ENCODE measurements at places on chromosomes 16 and 17. TPM values are rescaled to one million over a fixed set of nuclear protein-coding genes. Genes with fewer than 3 reads are reported as not detected.

ZNF385C gene
- total RNA-seq: 0.32 TPM

UNC45B gene
- not detected for total RNA-seq

TBC1D3K gene
- not detected for total RNA-seq

CYTH1 gene
- 54.6 TPM for total RNA-seq

KRTAP1-1 gene
- total RNA-seq: not detected

C16orf46 gene
- total RNA-seq: 0.40 TPM

GRCh38 chr16:11057711-11058345 is 113.5 kb downstream of the CLEC16A start:
- no peak for DNase-seq
- no peaks in the 10 kb centered on the region for H3K27me3 ChIP-seq
- H3K27ac ChIP-seq: no peak overlapping the region
- H3K4me1 ChIP-seq: peaks cover 2% of the 10 kb centered on the region
- no peak overlapping the region for H3K4me3 ChIP-seq
- H3K36me3 ChIP-seq: no peaks in the 10 kb centered on the region

DNA sequence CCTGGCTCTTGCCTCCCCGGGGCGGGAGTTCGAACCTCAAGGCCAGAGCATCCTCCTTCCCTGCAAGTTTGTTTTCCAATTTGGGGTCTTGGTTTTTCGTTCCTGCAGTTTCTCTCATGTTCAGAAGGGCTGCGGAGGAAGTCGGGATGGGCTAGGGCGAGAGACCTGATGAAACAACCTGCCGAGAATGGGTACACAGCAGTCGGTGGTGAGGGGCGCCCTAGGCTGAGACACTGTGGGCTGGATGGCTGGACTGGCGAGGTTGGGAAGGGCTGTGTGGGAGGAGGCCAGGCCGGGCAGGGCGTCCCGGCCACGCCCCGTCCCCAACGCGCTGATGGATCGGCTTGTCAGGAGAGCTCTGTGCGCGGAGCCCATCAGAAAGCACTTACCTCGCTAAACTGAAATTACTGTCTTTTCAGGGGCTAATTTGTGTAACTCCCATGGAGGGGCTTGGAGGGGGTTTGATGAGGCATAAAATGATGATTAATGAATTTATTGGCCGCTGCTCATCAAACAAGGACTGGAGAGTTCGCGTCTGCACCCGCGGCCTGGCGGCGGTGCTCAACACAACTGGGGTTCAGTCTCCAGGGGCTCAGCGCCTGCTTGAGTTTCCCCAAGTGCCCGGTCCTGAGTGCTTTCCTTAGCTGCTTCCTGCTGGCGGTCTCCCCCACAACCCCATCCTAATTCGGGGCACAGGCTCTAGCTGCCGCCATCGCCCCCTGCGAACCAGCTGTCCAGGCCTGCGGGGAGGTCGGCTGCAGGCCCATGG is 9.0 kb downstream of the IRX5 start:
- DNase-seq: no peak
- H3K27ac ChIP-seq: no peak overlapping the region
- no peak overlapping the region for H3K4me3 ChIP-seq

DNA sequence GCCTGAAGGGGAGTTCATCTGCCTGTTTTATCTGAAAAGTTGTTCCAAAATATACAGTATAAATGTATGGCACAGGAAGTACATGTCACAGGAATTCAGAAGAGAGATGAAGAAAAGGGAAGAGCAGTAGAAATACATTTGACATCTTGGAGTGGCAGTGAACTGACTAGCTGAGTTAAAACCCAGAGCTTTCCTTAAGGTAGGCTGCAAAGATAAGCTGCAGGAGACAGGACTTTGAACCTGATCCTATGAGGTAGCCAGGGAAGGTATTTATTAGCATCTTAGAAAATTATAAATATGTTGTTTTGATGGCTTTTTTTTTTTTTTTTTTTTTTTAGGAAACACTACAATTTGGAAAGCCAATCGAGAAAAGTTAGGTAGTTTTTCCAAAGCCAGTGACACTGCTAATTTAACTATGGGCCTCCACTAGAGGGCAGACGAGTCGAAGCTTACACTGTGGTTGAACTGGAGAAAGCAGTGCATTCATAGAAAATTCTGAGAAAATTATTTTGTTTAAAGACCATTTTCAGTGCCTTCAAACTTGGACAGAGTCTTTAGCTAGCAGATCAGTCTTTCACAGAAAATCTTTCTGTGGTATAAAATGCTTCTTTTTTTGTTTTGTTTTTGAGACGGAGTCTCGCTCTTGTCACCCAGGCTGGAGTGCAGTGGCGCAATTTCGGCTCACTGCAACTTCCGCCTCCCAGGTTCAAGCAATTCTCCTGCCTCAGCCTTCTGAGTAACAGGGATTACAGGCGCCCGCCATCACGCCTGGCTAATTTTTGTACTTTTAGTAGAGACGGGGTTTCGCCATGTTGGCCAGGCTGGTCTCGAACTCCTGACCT is 122.3 kb downstream of the SSH2 start:
- H3K27me3 ChIP-seq: no peaks in the 10 kb centered on the region
- DNase-seq: peak; percentile 82
- H3K4me1 ChIP-seq: no peaks in the 10 kb centered on the region
- no peak overlapping the region for H3K27ac ChIP-seq

DNA sequence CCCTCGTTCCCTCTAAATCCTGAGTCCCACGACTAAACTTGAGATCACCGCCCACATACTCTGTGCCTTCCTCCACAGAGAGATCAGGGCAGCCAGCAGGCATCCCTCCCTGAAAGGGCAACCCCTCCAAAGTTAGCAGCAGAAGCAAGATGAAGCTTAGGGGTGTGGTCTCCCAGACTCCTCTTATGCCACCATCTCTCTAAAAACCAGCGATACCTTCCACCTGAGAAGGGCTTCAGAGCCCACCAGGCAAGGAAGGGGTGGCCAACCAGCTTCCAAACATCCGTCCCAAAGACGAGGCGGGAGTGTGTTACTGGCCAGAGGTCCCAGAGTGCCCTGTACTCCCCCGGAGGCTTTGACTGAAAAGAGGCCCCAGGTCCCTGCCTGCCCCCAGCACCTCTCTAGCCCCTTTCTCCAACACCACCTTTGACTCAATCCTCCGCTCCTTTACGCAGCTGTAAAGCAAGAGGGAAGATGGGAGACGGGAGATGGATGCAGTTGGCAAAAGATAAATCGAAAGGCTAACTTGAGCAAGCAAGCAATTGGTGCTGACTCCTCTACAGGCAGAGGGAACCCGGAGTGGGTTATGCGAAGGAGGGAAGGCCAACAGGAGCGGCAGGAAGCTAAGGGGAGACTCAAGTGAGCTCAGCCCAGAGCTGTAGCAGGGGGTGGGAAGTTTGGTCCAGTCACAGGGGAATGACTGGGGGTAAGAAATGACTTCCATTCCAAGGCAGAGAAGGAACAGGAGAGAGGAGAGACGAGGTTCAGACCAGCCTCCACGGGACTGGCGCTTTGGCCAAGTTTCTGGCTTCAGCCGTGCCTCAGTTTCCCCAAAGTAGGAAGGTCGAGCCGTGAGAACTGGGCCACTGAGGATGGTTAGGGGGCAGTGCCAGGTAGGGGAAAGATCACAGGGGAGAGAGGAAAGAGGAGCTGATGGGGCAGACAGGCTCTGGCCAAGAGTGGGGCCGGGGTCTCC is 1.0 kb downstream of the ST3GAL2 start:
- peak overlapping the region; percentile 52 for H3K27ac ChIP-seq
- H3K27me3 ChIP-seq: no peaks in the 10 kb centered on the region
- no peaks in the 10 kb centered on the region for H3K36me3 ChIP-seq

DNA sequence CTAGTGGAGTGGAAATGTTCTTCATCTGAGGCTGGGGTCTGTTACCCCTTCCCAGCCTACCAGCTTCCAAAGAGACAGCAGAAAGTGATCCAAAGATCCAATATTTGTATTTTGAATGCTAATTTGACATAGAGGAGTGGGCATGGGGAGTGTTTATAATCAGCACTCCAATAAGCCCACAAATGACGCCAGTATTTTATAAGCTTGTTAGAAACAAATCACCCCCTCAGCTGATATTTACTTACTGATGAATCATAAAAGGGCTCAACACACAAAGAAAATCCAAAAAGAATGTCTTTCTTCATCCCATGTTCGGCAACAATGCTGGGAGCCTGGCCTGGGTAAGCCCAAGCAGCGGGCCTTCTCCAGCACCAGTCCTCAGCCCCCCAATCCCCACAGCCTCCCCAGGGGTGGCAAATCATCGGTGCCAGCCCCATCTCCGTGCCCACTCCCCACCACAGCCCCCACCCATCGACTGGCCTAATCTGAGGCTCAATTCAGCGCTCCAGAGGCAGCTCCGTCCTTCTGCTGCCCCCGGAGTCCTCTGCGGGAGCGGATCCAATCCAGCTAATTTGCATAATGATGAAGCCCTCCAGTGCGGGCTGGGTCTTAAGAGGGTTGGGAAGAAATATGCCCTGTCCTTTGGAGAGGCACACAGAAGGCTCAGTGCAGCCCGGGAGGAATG is 169.5 kb downstream of the C16orf78 start:
- no peak overlapping the region for H3K27ac ChIP-seq
- H3K4me3 ChIP-seq: no peak overlapping the region
- H3K4me1 ChIP-seq: no peaks in the 10 kb centered on the region
- no peak for DNase-seq
- H3K27me3 ChIP-seq: no peaks in the 10 kb centered on the region

GRCh38 chr16:86708431-86708830 is 130.1 kb downstream of the FOXL1 start:
- no peak overlapping the region for H3K4me3 ChIP-seq
- no peak for DNase-seq
- no peaks in the 10 kb centered on the region for H3K36me3 ChIP-seq
- H3K27me3 ChIP-seq: no peaks in the 10 kb centered on the region
- H3K27ac ChIP-seq: no peak overlapping the region
- H3K4me1 ChIP-seq: no peaks in the 10 kb centered on the region

- H3K27ac ChIP-seq: no peak overlapping the region
- no peaks in the 10 kb centered on the region for H3K27me3 ChIP-seq
- no peaks in the 10 kb centered on the region for H3K36me3 ChIP-seq
- DNase-seq: no peak
These were observed 53.8 kb upstream of the MTMR4 start for GRCh38 chr17:58568044-58568799.

- H3K36me3 ChIP-seq: no peaks in the 10 kb centered on the region
- DNase-seq: peak; percentile 67
- peak overlapping the region; percentile 14 for H3K27ac ChIP-seq
- H3K27me3 ChIP-seq: no peaks in the 10 kb centered on the region
- no peak overlapping the region for H3K4me3 ChIP-seq
These were observed 15.3 kb upstream of the TNS4 start for GRCh38 chr17:40516581-40517285.

DNA sequence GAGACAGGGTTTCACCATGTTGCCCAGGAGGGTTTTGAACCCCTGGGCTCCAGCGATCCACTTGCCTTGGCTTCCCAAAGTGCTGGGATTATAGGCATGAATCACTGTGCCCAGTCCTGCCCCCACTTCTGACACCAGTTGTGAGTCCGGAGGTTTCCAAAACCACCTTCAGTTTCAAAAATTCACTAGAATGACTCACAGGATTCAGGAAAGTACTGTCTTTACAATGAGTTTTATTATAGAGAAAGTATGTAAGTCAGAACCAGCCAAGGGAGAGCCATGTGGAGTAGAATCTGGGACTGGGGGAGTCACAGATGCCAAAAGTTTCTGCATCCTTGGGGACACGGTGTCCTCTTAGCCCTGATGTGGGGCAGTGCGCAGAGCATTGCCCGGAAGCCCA is 55.1 kb downstream of the PLD6 start:
- DNase-seq: no peak
- H3K27me3 ChIP-seq: no peaks in the 10 kb centered on the region
- H3K27ac ChIP-seq: no peak overlapping the region
- peaks cover 27% of the 10 kb centered on the region for H3K36me3 ChIP-seq
- no peak overlapping the region for H3K4me3 ChIP-seq

DNA sequence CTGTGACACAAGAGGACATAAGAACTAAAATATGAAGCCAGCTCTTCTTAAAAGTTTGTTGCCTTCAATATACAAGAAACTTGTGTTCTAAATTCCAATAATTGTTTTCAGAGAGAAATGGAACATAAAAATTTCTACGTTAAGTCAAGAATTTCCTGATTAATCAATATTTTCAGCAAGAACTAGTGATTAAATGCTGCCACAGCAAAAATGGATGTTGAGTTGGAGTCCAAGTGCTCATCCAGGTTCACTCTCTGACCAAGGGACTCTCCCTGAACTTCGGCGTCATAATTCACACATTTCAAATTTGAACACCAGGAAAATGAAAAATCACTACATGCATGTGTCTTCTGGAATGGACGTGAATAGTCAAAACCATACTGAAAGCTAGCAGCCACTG is 1263.6 kb upstream of the GOT2 start:
- no peak overlapping the region for H3K4me3 ChIP-seq
- H3K27me3 ChIP-seq: no peaks in the 10 kb centered on the region
- H3K27ac ChIP-seq: no peak overlapping the region
- no peak for DNase-seq
- H3K4me1 ChIP-seq: no peaks in the 10 kb centered on the region

- no peak for DNase-seq
- H3K4me3 ChIP-seq: peak overlapping the region; percentile 0
- no peaks in the 10 kb centered on the region for H3K4me1 ChIP-seq
- no peaks in the 10 kb centered on the region for H3K27me3 ChIP-seq
These were observed 701 bp upstream of the DPEP2 start for GRCh38 chr16:67999985-68000384.
